ENCODE measurements at places on chromosomes 4 and X.
A peak's percentile ranks its signal among the peaks of the same experiment; 100 is the strongest.

- no peak for DNase-seq
Measured at GRCh38 chr4:142463206-142463605, 382.9 kb downstream of the INPP4B start.

GRCh38 chr4:6121941-6122340, 78.4 kb downstream of the JAKMIP1 start:
- no peak for DNase-seq

- no peak for DNase-seq
Measured at GRCh38 chr4:38682336-38682735, 18.3 kb downstream of the KLF3 start.

- no peak for DNase-seq
Measured at GRCh38 chr4:85869181-85869580, 394.2 kb downstream of the ARHGAP24 start.

DNA sequence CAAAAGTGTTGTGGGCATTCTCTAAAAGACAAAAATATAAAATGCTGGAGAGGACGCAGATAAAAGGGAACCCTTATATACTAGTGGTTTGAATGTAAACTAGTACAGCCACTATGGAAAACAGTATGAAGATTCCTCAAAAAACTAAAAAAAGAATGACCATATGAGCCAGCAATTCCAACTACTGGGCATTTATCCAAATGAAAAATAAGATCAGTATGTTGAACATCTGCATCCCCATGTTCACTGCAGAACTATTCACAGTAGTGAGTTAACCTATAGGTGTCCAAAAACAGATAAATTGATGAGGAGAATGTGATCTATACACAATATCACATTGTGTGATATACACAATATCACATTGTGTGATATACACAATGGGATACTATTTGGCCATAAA, 1615.3 kb downstream of the PCDH18 start:
- DNase-seq, result no peak

DNA sequence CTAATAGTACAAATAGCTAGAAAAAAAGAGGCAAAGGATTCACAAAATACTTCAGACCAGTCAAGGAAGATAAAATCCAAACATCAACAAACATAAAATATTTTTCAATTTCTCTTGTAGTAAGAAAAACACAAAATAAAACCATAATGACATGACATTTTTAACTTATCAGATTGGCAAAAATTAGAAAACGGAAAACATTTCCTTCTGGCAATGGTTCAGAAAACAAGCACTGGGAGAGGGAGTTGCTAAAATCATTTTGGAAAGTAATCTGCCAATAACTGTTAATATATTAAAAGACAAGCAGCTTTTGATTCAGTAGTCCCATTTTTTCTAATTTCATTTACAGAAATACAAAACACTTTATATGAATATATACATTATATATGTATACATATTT, 26.1 kb downstream of the TKTL2 start:
- DNase-seq, result no peak

- DNase-seq, result no peak
Measured at GRCh38 chr4:111128327-111128726, 505.4 kb upstream of the PITX2 start.

- DNase-seq, result no peak
Measured at GRCh38 chrX:129875669-129876068, 30.3 kb upstream of the UTP14A start.

DNA sequence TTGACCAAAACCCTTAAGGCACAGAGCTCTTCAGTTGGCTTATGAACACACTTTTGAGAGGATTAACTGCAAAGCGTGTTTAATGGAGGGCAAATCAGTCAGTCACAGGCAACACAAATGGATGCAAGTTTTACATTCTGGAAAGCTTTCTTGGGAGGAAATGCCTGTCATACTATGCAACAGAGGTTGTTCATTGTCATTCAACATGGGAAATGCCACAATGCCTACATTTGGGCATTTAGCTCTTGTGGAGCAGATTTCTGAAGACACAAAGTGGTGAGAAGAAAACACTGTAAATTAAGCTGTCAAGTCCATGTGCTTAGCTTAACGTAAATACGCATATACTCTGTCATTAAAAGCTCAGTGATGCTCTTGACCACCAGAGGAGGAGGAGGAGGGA, 41.1 kb downstream of the CBLL2 start:
- DNase-seq, result no peak

GRCh38 chr4:1375761-1376322, 28.8 kb downstream of the UVSSA start:
- no peak for DNase-seq

DNA sequence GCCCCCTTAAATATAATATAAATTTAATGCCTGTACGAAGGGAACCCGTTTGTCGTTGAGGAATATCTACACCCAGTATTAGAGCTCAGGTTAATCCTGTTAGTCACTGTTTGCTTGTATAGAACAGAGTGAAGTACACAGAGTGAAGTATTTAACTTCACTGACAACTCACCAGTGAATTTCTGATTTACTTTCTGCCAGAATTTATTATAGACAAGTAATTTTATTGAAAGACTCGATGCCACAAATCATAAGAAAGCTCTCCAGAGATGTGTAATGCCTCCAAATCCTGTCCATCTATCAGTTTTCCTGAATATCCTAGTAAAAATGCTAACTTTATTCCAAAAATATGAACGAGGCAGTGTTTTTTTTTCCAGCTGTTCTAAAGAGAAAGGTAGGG, 1.6 kb downstream of the GAB1 start:
- no peak for DNase-seq

DNA sequence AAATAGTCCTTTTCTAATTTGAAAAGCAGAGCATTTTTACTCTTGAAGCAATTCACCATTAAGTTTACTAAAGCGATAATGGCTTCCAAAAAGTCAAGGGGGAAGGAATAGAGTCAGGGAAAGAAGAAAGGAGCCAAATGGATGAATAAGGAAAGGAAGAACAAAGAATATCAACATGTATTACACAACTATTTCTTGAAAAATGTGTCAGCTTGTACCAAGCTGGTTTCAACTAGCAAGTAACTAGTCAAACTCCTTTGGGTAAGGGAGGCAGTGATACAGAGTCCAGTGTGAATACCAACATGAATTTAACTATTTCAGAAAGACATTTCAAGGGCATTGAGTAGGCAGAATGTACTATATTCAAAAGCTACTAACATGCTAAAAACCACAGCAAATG, 112.1 kb downstream of the ARHGAP6 start:
- no peak for DNase-seq

DNA sequence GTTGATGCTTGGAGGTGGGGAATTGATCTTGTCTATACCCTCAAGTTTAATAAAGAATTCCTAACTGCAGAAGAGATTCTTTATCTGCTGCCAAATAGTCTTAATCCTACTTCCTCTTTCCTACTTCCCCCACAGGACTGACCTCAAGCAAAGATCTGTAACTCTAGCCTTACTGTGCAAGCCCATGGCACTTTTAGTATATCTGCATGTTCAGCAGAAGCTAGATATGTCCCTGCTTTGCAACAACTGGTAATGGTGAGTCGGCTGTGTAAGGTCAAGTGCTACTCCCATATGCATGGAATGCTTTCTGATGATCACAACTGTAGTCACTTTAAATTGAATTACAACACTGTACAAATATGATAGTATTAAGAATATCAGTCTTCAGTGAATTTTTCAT, 26.3 kb upstream of the PDS5A start:
- no peak for DNase-seq

GRCh38 chrX:39931529-39932282, 166.1 kb downstream of the BCOR start:
- no peak for DNase-seq

GRCh38 chr4:27062256-27062655, 201.6 kb downstream of the STIM2 start:
- no peak for DNase-seq

DNA sequence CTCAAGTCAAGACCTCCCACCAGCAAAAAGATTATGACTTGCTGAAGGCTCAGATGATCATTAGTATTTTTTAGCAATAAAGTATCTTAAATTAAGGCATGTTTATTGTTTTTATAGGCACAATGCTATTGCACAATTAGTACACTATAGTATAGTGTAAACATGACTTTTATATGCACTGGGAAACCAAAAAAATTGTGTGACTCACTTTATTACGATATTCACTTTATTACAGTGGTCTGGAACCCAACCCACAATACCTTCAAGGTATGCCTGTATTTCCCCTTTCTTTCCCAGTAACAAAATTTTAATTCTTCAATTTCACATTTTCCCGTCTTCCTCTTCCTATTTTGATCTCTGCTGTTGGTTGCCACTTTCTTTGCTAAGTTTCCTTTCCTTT, 37.7 kb downstream of the ZCCHC12 start:
- no peak for DNase-seq

- peak; percentile 8 for DNase-seq
Measured at GRCh38 chr4:118280501-118281218, 72.1 kb downstream of the PRSS12 start.

DNA sequence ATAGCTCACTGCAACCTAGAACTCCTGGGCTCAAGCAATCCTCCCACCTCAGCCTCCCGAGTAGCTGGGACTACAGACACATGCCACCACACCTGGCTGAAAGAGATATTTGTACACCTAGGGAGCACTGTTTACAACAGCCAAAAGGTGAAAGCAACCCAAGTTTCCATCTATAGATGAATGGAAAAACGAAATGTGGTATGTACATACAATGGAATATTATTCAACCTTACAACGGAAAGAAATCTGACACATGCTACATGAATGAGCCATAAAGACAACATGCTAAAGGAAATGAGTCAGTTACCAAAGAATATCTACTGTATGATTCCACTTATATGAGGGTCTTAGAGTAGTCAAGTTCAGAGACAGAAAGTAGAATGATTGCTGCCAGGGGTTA, 52.2 kb downstream of the ABCG2 start:
- DNase-seq, result no peak

DNA sequence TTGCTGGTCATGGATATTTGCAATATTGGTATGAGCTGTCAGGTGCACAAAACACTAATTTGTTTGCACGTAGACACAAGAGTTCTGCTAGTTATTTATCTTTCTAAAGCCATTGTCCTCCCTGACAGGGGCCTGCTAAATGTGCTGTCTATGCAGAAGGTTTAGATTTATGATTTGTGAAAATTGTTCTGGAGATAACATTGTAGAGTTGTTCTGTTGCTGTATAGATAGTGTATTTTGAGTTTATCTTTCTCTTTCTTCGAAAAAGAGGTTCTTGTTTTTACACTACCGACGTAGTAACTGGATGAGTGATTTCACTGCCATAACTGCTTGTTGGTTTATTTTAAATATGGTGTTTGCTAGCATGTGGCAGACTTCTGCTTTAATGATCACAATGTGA, 28.5 kb upstream of the FGG start:
- no peak for DNase-seq

- no peak for DNase-seq
Measured at GRCh38 chrX:106039920-106040319, 1.4 kb upstream of the SERPINA7 start.

DNA sequence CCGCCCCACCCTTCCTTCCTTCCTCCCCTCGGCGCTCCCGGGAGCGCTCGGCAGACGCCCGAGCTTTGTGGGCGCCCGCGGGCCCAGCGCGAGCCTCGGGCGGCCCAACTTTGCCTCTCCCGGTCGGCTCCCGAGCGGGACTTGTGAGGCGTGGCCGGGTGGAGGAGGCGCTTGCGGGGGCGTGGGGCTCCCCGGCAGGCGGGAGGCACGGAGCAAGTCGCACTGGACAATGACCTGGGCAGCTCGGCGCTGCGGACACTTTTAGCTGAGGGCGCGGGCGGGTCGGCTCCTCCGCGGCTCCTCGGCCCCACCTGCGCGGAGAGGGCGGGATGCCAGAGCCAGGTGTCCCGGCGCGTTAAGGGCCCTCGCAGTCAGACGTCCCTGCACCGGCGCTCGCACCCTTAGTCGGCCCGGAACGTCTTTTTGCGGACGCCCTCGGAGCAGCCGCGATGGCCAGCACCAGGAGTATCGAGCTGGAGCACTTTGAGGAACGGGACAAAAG, 385 bp downstream of the DCLK2 start:
- DNase-seq, result no peak

- DNase-seq, result no peak
Measured at GRCh38 chr4:24924309-24924781, 11.5 kb upstream of the CCDC149 start.

- DNase-seq, result no peak
Measured at GRCh38 chr4:139123910-139124309, 53.1 kb downstream of the ELF2 start.

- no peak for DNase-seq
Measured at GRCh38 chrX:96909291-96909690, 25.6 kb downstream of the RPA4 start.

DNA sequence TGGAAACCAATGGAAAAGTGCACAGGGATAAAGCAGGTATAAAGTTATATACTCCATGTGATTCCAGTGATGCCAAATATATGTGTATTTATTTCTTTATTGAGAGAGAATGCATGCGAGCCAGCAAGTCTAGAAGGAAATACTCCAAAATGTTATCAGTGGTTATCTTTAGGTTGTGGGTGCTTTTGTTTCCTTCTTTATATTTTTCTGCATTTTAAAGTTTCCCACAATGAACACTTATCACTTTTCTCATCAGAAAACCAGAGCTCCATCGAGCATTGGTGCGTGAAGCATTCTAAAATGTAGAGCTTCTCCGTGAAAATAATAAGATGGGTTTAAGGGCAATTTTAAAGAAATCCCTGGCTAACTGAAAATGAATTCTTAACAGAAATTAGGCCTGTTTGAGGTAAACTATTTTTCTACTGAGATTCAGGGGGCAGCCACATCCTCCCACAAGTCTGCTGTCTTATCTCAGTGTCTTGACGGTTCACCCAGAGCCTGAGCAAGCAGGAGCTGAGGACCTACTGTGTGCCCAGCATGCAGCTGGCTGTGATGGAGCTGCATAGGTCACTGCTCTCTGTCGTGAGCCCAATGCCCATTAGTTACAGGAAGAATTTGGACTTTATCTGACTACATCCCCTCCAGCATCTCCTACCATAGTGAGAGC, 18.7 kb upstream of the CD40LG start:
- DNase-seq, result no peak

- no peak for DNase-seq
Measured at GRCh38 chr4:104490096-104490769, 4.5 kb downstream of the CXXC4 start.

- no peak for DNase-seq
Measured at GRCh38 chrX:78307665-78308064, 19.7 kb downstream of the CYSLTR1 start.

DNA sequence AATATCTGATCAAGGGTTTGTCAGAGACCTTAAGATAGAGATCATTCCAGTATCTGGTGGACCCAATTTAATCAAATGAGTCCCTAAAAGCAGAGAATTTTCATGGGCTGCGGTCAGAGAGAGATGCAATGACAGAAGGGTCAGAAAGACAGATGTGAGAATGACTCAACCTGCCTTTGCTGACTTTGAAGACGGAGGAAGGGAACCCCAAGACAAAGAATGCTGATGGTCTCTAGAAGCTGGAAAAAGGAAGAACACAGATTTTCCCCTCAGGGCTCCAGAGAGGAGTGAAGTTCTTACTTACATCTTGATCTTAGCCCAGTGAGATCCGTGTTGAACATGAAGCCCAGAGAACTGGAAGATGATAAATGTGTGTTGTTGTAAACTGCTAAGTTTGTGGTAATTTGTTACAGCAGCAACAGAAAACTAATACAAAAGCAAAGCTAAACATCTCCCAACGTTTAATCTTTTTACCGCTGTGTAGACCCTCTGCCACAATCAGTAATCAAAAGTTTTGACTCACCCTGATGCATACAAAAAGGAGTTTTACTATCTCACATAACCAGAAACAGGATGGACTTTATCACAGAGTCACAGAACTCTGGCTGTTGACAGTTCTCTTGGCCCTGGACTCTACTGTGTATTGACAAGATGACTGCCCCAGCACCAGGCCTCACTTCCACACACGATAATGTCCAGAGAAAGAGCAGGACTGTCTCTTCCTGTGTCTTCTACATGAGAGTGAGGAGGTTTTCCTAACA, 70.2 kb upstream of the MAGEB2 start:
- DNase-seq, result no peak

- DNase-seq, result no peak
Measured at GRCh38 chr4:60648774-60649173, 551.4 kb upstream of the ADGRL3 start.

Data from NCI-H1417 treated with DMSO at 0.1 percent for 48 hours (cell line).